ENCODE measurements at places on chromosomes 2 and 18.

DNA sequence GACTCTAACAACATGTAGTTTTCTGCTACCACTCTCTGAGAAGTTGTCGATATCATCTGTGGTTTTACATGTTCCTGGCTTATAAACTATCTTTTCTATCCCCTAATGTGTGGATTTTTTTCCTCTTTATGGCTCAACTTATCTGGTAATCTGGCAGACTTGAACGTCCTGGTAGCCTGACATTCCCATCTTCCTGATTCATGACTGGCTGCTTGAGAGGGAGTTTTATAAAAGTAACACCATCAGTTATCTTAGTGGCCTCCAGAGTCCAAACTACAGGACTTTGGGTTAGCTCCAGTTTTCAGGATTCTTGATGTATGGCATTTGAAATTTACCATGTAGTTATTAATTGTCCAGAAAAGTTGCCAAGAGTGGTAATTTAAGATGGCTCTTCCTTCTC lies 174.0 kb upstream of the GULP1 start:
- DNase-seq, result no peak

DNA sequence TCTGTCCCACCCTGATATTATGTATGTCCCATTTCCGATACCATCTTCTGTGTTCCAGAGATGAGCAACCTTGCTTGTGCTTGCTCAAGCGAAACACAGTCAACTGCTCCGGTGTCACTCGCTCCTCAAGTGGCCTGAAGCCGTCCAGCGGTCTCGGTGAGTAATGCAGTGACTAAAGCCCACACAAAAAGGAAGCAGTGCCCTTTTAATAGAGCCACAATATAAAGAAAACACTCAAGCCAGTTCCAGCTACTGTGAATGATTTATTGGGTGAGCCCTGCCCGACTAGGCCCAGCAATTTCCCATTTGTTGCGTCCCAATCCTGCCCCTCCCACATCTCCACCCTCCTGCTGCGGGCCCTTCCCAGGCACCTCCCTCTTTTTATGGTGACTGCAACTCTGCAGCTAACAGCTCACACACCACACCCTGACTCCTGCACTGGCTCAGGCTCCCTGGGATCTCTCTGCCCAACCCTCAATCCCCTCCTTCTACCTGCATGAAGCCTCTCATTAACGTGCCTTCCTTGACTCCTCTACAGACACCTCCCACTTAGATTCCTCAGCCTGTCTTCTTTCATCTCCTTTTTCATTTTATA lies 44.2 kb upstream of the DSC1 start:
- DNase-seq, result no peak

GRCh38 chr2:239689410-239689809 lies 288.6 kb upstream of the HDAC4 start:
- no peak for DNase-seq

- no peak for DNase-seq
Observed at GRCh38 chr2:166900700-166901099, 12.4 kb downstream of the XIRP2 start.

DNA sequence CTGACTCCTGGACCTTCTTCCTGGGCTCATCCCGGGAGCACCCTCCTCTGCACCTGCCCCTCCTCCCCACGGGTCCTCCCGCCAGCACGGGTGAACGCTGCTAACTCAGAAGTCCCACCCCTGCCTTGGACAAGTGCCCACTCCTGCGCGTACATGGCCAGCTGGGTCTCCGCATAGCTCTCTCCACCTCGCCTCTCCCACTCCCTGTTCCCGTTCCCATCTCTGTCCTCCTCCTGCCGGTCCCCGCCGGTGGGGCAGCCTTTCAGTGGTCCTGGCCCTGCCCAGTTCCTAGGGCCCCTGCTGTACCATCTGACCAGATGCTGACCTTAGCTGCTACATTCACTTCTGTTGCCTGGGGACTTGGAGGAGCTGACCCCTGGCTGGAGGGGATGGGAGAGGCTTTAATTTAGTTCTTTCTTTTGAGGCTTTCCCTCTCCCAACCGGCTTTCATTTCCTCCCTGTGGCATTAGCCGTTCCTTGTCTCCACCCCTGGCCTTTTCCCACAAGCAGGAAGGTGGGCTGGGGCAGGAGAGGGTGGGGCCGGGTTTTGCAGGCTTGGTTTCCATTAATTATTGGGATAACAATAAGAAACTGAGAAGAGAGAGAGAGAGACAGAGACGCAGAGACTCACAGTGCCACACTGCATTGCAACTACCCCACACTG lies 136.1 kb downstream of the SH3BP4 start:
- no peak for DNase-seq

- no peak for DNase-seq
Observed at GRCh38 chr18:57278933-57279332, 73.4 kb upstream of the ST8SIA3 start.

DNA sequence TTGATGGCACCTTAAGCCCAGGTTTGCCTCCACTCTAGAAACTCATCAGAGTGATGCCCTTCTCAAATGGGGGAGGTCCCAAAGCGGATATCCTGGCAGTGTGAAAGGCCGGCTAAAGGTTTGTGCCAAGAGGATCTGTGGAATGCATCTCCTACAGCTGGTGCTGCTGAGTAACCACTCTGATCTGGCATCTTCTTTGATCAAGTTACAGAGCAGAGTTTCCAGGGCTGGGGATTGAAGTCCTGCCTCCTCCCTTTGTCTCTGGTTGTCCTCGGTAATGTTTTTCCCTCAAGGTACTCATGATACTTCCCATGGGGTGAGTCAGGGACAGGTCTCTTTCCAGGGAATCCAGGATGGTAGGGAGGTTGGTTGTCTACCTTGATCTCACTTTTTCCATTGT lies 24.6 kb downstream of the PRKRA start:
- DNase-seq, result no peak

- DNase-seq, result no peak
Observed at GRCh38 chr18:61123309-61123708, 209.9 kb upstream of the CDH20 start.

DNA sequence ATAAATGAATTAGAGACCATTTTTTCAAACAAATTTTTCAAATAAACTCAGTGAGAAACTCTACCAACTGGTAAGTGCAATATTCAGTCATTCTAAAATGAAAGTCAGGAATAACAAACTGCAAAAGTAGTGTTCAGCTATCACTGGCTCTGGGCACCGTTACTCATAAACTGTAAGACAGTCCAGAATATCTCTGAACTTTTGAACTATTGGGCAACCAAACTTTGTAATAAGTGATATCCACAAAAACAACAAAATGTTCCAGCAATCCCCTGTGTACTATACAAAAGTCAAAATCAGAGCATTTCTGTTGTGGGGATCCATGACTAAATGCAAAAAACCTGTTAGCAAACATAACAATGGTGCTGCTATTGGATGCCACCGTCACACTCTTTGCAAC lies 56.3 kb downstream of the SLC25A12 start:
- no peak for DNase-seq

- no peak for DNase-seq
Observed at GRCh38 chr18:44356566-44357157, 324.0 kb upstream of the SETBP1 start.

GRCh38 chr2:119490653-119491195 lies 33.6 kb downstream of the SCTR start:
- no peak for DNase-seq

Measured in stimulated activated CD8-positive, alpha-beta memory T cell treated with anti-CD3 and anti-CD28 coated beads, Interleukin-4, amount 100 ng/mL, for 24 hours (primary cell).